ENCODE measurements at places on chromosomes 13 and 19.
A peak's percentile ranks its signal among the peaks of the same experiment; 100 is the strongest.

DNA sequence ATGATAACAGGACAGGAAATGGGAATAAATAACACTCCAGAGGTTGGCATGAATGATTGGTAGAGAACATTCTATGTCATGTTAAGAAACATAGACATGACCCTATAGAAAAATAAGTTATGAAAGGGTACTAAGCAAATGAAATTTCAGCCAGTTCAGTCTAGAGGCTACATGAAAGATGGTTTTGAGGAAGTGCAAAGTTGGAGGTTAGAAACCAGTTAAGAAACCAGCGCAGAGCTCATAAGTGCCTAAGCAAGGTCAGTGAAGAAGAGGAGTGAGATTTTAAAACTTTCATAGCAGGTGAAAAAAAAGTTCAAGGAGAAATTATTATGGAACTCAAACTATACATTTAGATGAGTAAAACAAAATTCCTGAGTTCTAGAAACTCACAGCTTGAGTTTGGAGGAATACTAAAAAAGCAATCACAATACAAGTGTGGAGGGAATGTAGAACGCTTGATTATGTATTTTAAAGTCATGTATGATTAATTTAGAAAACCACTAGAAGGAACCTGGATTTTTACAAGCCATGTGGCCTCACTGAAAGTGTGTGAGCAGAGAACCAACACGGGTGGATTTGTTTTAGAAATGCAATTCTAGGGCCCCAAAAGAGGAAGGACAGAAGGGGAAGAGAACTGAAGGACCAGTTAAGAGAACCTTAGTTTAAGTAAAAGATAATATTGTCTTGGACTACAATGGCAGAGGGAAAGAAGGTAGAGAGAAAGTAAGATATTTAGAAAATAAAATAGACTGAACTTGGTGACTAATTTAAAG is 162.4 kb downstream of the PCDH20 start:
- no peak for DNase-seq

GRCh38 chr13:54394085-54394700 is 1365.6 kb downstream of the OLFM4 start:
- no peak for DNase-seq

- peak; percentile 76 for DNase-seq
Measured at GRCh38 chr19:17855280-17856152, 4.2 kb upstream of the RPL18A start.

DNA sequence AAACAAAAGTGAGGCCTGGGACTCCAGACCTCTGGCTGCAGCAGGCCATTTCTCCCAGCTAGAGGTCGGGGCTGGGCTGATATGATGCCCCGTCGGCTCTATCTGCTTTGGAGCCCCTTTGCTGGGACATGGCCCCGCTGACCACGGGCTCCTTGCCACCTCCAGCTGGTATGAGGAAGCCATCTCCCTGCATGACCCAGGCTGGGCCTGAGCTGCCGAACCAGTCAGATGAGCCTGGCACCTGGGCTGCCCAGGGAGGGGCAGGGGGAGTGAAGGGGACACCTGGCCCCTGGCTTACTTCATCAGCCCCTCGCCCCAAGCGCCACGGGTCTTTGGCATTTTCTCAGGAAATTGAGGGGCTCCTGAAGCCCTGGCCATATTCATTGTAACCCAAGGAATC is 7.8 kb downstream of the ZSWIM4 start:
- no peak for DNase-seq

DNA sequence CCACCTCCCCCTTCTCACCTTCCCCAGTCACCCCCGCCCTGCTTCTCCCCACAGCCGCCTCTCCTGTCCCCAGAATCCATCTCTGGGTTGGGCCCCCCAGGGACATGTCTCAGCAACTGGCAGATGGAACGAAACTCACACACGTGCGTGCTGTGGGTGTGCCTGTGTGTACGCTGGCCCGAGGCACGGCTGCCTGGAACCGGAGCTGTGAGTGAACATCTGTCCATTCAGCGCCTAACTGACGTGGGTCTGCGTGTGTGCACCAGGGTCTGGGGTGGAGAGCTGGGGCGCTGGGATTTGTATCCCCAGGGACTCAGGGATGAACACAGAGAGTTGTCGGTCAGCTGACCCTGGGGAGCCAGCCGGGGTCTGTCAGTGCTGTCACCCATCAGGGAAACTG is 752 bp upstream of the HAS1 start:
- no peak for DNase-seq

GRCh38 chr13:97491452-97491851 is 57.5 kb downstream of the RAP2A start:
- no peak for DNase-seq

GRCh38 chr13:94192431-94192975 is 287.0 kb downstream of the DCT start:
- DNase-seq, result no peak

Measured in bone marrow (tissue), 2 donors.